ENCODE measurements at places on chromosomes 3 and 15.

- no peak for DNase-seq
These were observed 12.7 kb upstream of the CRABP1 start for GRCh38 chr15:78327466-78327865.

GRCh38 chr3:40901298-40901697 is 298.0 kb upstream of the CTNNB1 start:
- DNase-seq, result no peak

GRCh38 chr3:133447750-133448477 is 48.1 kb downstream of the BFSP2 start:
- DNase-seq, result no peak

GRCh38 chr3:81186412-81186811 is 575.0 kb downstream of the GBE1 start:
- no peak for DNase-seq

- no peak for DNase-seq
These were observed 85.1 kb downstream of the ANP32A start for GRCh38 chr15:68735610-68736009.
